Stimulated activated CD8-positive, alpha-beta memory T cell treated with anti-CD3 and anti-CD28 coated beads, Interleukin-15, amount 100 ng/mL, for 1 hour (primary cell): ENCODE measurements at places on chromosomes 2 and 18.

- DNase-seq: no peak
These were observed 414.8 kb upstream of the RAB12 start for GRCh38 chr18:8194431-8194830.

DNA sequence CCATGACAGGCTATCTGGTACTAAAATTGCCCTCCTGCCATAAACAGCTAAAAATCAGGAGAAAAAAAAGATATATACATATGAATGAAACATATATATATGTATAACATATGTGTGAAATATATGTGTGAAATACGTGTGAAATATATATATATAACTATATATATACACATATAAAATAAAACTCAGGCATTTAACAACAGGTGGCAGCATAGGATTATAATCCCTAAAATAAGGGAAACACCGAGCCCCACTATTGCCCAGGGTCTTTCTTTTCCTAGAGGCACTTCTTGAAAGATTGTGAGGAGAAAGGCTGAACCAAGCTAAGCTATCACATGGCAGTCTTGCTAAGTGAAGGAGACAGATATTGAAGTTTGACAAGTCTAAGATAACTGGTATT, 65.9 kb upstream of the CYTIP start:
- no peak for DNase-seq

DNA sequence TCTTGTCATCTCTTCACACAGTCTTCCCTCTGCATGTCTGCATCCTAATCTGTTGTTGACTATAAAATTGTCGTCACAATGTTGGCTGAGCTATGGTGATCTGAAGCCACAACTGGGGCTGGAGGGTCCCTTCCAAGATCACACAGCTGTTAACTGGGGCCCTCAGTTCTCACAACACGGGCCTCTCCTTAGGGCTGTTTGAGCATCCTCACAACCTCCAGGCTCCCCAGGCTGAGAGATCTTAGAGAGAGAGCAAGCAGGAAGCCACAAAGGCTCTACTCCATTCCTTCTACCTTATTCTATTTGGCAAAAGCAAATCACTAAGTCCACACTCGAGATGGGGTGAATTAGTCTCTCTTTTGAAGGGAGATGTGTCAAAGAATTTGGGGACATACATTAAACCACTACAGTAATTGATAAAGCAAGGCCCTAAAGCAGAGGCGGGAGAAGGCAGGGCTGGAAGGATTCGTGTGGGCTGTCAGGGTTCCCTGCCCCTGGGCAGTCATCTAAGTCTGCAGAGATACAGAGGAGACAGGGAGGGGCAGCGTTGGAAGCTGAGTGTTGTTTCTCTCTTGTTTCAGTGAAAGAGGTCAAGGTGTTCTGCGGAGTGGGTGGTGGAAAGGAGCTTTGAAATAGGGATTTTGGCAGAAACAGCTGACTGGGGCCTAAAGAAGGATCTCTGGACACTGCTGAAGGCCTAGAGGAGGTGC, 15.9 kb downstream of the MYO7B start:
- DNase-seq: no peak

DNA sequence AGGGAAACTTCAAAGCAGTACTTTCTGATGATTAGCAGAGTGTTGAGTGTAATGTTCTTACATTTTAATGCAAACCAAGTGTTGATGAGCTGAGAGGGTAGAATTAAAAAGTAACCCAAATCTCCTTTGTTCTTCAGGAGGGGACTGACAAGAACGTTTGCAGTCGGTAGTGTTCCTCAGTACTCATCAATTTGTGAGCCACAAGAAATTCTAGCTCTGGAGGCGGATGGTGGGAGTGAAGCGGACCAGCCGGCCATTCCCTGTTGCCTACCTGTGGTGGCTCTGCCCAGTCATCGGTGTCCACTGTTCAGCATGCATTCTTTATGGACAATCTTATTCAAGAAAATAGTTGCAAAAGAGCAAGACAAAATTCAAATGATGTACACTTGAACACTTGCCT, 438.6 kb upstream of the POU3F3 start:
- DNase-seq: no peak

GRCh38 chr18:35478520-35479435, 19.0 kb downstream of the INO80C start:
- DNase-seq: no peak

GRCh38 chr2:226995625-226996041, 159.8 kb downstream of the RHBDD1 start:
- DNase-seq: no peak

DNA sequence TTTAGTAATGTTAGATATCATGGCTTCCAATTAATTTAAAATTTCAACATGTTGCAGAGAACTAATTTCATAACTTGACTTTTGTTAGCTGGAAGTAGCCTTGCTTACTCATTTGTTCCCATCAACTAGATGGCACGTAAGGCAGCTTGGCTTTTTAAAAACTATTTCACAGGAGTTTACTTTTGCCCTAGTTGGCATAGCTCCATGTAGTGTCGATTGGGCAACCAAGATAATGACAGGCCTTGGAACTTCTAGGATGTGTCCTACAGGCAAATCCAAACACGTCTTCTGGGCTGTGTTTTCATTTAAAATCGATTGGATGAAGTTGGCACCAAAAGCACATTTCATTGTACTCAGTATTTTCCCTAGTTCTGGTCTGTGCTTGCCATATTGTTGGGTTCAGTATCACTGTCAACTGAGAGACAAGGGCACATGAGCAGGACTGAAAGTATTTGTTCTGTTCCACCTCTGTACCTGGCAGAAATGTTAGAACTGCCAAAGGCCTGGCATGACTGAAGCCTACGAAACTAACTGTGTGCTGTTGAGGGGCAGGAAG, 29.4 kb downstream of the HADHB start:
- DNase-seq: no peak

DNA sequence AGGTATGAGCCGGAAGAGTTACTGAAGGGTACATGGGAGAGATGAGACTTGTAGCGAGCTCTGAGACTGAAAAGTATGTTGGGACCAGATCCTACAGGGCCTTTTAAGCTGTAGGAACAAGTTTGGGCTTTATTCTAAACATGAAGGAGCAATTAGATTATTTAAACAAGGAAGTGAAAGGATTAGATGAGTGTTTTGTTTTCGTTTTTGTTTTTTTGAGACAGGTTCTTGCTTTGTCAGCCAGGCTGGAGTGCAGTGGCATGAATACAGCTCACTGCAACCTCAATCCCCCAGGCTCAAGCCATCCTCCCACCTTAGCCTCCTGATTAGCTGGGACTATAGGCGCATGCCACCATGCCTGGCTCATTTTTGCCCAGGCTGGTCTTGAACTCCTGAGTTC, 110.7 kb downstream of the C1D start:
- no peak for DNase-seq

DNA sequence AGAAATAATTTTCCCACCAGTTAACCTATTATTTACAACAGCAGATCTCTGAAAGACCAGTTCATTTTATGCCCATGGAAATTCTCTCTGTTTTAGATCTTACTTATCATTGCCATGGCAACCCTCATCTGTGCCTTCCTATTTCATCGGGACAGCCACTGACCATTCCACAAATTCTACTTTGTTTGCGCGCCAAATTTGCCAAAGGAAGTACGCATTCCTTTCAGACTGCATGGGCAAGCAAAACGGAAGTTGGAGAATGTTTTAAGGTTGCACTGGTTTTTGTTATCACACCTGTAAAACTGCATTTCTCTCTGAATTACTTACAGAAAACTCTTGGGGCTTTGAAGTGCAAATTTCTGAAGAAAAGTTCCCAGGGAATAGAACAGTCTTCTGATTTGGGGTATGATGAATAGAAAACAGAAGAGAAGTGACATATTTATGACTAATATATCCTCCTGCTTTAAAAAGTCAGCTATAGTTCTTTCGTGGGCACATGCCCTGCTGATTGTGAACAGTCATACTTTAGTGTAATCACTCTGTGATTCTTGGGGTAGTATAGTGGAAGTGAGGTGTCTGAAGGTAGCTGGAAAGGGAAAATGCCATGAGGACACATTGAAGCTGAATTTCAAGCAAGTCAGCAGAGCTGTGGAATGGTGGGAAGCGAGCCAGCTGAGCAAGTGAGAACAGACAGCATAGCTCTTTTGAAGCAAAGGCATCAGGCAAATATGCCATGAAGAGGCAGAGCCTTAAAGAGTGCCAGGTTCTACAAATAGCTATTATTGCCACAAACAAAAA, 20.9 kb downstream of the NETO1 start:
- DNase-seq: no peak

DNA sequence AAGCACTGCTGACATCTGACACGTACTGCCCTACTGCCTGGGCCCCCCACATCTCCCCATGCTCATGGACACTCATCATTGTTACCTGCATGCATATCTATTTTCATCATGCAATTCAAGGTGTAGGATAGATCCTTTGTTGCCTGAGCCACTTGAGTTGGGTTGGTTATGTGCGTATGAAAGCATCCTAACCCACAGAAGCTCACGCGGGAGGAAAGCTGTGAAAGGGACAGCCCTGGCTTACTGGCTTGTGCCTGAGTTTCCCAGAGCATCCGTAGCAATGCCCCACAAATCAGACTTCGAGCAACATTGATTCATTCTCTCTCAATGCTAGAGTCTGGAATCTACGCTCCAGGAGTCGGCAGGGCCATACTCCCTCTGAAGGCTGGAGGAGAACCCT, 285.5 kb downstream of the PHLPP1 start:
- no peak for DNase-seq

GRCh38 chr2:36710858-36711515, 14.5 kb downstream of the VIT start:
- no peak for DNase-seq

DNA sequence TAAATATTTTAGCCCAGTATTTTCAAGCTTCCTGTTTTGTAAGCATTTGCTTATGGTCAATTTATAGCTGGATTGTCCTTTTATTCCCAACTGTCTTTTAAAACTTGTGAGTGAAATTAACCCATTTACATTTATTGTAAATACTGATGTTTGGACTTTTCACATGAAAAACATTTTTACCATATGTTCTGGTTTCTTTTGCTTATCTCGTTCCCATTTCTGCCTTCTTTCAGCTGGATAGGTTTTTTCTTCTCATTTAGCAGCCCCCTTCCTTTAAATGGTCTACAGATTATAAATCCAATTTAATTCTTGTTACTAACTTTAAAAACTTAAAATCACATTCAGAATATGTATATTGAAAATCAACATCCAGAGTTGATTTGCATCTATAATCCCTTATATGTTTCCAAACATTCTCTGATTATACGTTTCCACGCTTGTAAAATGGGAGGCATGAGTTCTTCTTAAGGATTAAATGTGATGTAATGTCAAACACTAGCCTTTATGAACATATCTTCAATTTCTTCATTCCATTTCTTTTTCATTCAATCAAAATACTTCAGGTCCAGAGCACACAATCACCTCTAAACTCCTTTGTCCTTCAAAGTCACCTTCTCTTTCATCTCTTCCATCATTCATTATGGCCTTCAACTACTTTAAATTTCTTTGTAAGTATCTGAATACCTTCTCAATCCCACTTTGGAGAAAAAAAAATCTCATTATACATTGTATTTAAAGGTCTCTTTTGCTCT, 1.1 kb upstream of the KDM3A start:
- DNase-seq: no peak

DNA sequence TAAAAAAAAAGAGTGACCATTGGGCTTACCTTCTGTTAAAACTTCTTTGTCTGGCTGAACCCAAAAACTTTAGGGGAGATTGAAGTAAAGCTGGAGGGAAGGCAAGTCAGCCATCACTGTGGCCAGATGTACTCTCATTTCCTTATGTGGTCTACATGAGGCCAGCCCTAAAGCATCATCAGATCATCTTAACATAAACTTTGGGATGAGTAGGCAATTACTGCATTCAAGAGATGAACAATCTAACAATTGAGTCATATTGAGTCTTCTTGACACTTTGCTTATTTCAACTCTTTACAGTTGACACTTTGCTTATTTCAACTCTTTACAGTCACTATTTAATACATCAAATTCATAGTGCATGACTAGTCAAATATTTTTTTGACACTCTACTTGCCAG, 155.6 kb downstream of the QPCT start:
- no peak for DNase-seq

- DNase-seq: no peak
These were observed 26.4 kb downstream of the TRAPPC12 start for GRCh38 chr2:3405876-3406275.

DNA sequence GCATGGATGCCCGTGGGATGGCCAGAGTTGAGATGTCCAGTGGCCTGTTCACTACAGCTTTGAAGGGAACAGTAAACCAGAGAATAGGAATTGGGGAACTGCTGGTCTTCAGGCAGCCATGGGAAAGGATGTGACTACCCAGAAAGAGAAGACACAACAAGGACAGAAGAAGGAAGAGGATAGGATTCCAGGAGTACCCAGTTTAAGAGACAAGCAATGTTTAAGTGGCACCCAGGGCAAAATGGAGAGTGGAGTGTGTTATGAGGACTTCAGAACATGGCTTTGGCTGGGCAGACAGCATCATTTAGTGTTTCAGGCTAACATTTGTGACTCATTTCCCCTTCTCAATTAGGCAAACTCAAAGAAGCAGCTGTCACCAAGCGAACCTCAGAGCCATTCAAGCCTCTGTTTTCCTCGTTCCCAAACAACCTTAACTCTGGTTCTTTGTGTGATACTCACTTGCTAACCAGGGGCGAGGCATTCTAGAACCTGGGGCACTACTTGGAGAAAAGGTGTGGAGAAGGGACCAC, 4.0 kb upstream of the FAM124B start:
- DNase-seq: no peak

- DNase-seq: no peak
These were observed 124.7 kb downstream of the GULP1 start for GRCh38 chr2:188416367-188416766.

- no peak for DNase-seq
These were observed 126.3 kb downstream of the XRCC5 start for GRCh38 chr2:216235462-216235861.

GRCh38 chr18:52333860-52334259, 6.1 kb upstream of the DCC start:
- no peak for DNase-seq

GRCh38 chr2:121489284-121489683, 41.4 kb upstream of the RNU4ATAC start:
- no peak for DNase-seq

DNA sequence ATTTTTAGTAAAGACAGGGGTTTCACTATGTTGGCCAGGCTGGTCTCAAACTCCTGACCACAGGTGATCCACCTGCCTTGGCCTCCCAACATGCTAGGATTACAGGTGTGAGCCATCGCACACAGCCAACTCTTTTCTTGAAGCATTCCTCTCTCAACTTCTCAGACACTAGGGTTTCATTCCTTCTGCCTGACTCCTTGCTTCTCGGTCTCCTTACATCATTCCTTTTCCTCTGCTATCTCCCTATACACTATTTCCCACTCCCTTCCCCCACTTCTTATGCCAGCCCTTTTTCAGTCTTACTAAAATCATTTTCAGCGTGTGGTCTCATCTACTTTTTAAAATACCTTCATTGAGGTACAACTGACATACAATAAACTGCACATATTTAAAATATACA, 6.1 kb downstream of the SOS1 start:
- DNase-seq: no peak

- no peak for DNase-seq
These were observed 140.7 kb downstream of the NCK2 start for GRCh38 chr2:105885456-105885855.

GRCh38 chr2:190800528-190800927, 80.1 kb upstream of the GLS start:
- no peak for DNase-seq
